ENCODE measurements at places on chromosomes 2 and 18.

GRCh38 chr2:96773922-96774321 is 13.2 kb downstream of the CNNM4 start:
- DNase-seq = peak; percentile 13

- DNase-seq = no peak
These were observed 4.7 kb downstream of the MYT1L start for GRCh38 chr2:2326068-2327040.

DNA sequence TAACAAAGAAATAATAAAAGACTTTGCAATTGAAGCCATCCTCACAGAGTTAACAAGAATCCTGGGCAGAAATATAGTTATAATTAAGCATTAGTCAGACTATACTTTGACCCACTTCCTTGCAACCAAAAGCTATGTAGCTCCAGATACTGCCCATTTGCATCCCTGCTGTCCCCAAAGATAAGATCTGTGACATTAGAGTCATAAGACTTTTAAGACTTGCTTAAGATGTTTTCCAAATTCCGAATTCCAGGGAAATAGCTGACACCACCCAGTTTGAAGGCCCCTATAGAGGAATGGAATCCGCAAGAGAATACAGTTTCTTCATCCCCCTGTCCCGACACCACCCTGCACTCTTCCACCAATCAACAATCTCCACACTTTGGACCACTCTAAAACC is 69.5 kb upstream of the TLK1 start:
- DNase-seq = no peak

DNA sequence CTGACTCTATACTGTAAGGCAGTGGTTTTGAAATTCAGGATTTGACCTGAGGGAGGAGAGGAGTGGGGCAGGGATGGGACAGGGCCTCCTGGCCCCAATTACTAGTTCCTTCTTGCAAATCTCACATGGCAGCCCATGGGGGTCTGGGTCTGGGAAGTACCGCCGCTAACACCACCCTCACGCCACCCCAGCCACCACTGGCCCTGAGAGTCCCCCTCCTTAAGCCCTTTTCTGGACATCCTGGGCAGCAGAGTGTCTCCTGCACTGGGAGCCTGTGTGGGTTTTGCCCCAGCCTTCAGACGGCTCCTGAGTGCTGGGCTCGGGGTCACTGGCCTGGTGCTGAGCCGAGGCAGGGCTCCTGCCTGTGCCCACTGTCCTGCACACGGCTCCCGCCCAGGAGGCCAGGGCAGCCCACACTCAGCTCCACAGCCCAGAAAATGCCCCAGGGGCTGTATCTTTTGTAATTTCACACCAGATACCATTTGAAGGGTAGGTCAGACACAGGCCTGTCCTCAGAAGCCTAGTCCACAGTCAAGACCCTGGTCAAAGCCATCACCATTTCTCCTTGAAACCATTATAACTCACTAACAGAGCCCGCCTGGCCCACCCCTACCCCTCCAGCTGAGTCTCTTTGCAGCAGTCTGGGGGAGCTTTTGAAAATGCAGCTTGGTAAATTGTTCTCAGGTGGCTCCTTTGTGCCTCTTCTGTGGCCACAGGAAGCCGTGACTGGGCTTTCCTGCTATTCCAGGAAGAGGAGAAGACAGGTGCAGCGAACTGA is 55.1 kb downstream of the CYP27C1 start:
- DNase-seq = no peak

GRCh38 chr2:26687801-26688200 is 4.7 kb upstream of the KCNK3 start:
- no peak for DNase-seq

GRCh38 chr2:72827966-72828646 is 2.3 kb upstream of the EXOC6B start:
- DNase-seq = no peak

GRCh38 chr2:153939124-153939796 is 67.5 kb downstream of the GALNT13 start:
- DNase-seq = no peak

- DNase-seq = no peak
These were observed 79.6 kb downstream of the PDE11A start for GRCh38 chr2:177992992-177993391.

DNA sequence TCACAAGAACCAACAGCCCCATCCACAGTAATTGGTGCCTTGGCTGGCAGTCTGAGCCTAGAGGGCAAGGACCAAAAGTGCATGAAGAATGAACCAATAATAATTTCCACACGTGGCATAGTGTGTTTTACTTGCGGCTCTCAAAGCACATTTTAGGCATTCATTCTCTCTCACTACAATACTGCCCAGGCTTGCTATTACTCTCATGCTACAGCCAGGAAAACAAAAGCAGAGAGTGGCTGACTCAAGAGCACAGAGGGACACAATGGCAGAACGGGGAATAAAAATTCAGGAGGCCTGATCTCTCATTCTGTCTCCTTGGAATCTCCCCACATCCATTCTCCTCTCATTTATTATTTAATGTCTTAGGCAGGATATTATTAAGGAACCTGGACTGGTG is 57.0 kb upstream of the NOL4 start:
- no peak for DNase-seq

GRCh38 chr18:36706134-36706881 is 122.5 kb downstream of the TPGS2 start:
- DNase-seq = no peak
